Suprapubic skin (tissue), 4 donors: ENCODE measurements at places on chromosomes 2 and 18.

DNA sequence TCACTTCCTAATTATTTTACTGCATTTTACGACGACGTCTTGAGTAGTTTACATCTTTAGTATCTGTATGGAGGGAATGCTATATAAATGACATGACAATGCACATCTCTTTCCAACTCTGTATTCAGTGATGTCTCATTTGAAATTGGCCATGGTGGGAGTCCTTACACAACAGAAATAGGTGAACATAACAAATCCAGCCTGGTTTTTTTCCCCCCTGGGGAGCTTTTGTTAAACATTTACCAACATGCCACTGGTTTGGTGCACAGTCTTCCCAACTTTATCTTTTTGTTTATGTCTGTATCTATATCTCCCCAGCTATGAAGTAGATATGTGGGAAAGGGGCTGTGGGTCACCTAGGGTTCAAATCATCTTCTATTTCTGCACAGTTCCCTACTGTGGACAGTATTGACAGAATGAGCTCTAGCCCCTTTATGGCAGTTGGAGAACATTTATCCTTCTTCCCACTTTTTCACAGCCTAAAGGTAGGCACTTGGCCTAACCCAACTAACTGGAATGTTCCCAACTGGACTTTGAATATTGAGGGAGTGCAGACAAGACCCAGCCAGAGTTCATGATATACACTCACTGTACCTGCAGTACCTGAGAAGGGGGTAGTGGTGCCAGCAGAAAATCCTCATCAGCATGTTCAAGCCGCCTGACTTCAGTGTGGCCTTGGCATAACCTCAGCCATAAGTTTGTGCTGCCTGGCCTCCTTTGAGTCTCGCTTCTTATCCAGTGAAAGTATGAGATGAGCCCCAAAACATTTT, 5.7 kb upstream of the RTKN start:
- no peak for DNase-seq

- no peak for DNase-seq
Observed at GRCh38 chr2:140775411-140775810, 1355.4 kb downstream of the LRP1B start.

- DNase-seq, result no peak
Observed at GRCh38 chr2:125172181-125172580, 1147.1 kb downstream of the CNTNAP5 start.

DNA sequence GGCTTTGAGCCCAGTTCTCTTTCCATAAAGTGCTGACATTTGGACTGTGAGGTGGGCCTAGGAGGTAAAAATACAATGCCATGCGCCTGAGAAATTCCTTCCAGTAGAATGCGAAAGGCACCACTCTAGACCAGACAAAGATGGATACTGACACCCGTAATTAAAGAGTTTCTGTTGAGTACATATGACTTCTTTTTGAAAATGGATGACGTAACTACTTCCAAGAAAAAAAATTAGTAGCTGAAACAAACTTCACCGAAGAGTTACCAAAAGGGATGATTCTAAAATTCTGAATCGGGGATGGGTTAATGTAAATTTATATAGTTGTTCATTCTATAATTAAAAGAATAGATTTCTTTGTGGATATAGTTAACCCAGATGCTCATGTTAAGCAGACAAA, 146.8 kb downstream of the ALK start:
- no peak for DNase-seq
